ENCODE measurements at places on chromosomes 1 and 21.
A peak's percentile ranks its signal among the peaks of the same experiment; 100 is the strongest.

- DNase-seq, result no peak
Observed at GRCh38 chr1:116208136-116208535, 96.9 kb downstream of the MAB21L3 start.

GRCh38 chr1:192927496-192927895, 118.7 kb downstream of the RGS2 start:
- no peak for DNase-seq

DNA sequence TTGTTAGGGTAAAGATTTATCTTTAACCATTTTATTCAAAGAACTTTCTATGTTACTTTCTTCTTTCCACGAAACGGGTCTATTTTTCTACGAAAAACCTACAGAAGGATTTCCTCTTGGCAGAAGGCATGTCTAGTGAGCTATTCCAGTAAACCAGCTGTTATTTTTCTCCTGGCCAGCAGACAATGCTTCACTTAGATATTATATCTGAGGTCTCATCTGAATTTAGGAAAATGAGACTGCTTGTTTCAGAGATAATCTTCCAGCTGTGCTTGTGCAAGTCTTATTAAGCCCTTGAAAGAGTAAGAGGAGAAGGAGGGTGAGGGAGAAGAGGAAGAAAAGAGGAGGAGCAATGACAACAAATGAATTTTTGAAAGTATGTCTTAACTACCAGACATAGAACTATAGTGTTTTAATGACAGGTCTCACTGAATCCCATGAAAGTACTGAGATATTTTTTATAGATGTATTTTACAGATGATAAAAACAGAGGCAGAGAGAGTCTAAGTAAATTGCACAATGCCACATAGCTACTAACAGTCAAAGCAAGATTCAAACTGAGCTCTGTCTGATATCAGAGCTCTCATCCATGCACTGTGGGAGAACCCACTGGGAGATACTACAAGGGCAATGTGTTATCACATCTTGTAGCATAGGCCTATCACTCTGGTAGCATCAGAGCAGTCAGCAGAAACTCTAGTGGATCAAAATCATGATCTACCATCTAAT, 54.6 kb upstream of the SAMSN1 start:
- DNase-seq, result no peak

DNA sequence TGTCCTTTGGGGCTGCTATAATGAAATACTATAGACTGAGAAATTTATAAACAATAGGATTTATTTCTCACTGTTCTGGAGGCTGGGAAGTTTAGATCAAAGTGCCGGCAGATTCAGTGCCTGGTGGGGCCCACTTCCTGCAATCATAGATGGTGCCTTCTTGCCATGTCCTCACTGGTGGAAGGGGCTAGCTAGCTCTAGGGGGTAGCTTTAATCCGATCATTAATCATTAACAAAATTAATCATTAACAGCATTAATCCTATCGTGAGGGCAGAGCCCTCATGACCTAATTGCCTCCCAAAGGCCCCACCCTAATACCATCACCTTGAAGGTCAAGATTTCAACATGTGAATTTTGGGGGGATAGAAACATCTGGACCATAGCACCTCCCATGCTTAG, 124.3 kb downstream of the TRABD2B start:
- no peak for DNase-seq

GRCh38 chr21:42614396-42614795, 39.0 kb upstream of the PDE9A start:
- peak; percentile 72 for DNase-seq

DNA sequence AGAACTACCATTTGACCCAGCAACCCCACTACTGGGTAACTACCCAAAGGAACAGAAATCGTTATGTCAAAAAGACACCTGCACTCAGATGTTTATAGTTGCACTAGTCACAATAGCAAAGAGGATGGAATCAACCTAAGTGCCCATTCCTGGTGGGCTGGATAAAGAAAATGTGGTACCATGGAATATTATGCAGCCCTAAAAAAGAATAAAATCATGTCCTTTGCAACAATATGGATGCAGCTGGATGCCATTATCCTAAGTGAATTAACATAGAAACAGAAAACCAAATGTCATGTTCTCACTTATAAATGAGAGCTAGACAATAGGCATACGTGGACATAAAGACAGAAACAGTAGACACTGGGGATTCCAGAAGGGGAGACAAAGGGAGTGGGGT, 32.5 kb upstream of the IRF2BP2 start:
- DNase-seq, result no peak

- DNase-seq, result no peak
Observed at GRCh38 chr1:21339356-21340229, 49.3 kb upstream of the ECE1 start.

GRCh38 chr1:187715483-187715882, 886.7 kb downstream of the PLA2G4A start:
- DNase-seq, result no peak

DNA sequence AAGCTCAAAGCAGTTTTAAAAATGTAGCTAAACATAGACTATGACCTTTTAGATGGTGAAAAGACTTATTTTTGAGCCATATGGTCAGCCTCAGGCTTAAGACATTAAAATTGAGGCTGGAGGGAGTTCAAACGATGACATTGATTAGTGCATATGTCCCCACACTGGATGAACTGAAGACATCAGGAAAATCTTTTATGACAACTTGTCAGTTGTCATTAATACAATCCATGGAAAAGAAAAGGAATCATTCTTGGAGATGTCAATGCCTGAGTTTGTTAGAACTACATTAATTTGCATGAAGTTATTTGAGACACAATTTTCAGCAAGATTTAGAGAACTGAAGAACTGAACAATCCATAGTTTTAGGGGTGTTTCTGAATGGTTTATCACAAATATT, 349.9 kb downstream of the COL11A1 start:
- DNase-seq, result no peak

DNA sequence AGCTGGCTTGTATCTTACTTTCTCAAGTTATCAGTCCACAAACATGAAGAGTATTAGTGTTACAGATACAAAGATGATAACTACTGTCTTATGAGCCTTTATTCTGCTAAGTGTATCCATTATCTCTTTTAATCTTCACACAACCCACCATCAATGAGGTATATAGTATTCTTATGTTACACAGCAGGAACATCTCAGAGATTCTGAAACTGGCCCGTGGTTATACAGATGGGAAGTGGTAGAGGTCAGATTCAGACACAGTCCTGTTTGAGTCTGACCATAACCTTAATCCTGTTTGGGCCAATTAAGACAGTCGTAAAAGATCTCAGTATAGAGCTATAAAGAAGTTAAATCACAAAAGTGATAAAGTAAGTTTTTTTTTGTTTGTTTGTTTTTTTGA, 5.1 kb upstream of the TMEM269 start:
- no peak for DNase-seq

DNA sequence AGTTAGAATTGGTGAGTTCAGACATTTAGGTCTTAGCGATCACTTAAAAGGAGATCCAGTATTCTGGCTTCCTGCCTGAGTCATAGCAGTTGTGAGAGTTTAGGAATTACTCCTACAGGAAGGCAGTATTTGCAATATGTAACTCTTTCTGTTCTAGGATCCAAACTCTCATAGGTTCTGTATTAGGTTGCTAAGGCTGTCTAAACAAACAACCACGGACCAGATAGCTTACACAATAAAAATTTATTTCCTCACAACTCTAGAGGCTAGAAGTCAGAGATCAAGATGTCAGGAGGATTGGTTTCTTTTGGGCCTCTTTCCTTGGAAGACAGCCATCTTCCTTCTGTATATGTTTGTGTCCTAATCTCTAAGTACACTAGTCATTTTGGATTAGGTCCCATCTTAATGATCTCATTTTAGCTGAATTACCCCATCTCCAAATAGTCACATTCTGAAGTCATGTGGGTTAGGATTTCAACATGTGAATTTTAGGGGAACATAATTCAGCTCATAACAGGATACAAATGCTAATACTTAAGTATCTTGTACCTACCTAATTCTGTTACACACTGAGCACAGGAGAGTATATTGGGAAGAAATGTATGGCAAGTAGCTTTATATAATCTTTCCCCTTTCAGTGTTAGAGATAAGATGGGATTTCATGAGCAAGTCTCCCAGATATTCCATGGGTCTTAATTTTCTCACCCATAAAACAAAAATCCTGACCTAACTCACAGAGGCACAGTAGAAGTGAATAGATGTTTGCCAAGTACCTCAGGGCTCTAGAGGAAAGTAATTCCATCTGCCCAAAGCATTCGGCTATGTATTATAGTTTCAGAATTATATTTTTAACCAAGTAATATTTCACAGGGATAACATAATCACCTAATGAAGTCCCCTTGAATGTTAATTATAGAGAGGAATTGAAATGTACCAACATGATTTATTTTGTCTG, 144.4 kb downstream of the PTBP2 start:
- no peak for DNase-seq

DNA sequence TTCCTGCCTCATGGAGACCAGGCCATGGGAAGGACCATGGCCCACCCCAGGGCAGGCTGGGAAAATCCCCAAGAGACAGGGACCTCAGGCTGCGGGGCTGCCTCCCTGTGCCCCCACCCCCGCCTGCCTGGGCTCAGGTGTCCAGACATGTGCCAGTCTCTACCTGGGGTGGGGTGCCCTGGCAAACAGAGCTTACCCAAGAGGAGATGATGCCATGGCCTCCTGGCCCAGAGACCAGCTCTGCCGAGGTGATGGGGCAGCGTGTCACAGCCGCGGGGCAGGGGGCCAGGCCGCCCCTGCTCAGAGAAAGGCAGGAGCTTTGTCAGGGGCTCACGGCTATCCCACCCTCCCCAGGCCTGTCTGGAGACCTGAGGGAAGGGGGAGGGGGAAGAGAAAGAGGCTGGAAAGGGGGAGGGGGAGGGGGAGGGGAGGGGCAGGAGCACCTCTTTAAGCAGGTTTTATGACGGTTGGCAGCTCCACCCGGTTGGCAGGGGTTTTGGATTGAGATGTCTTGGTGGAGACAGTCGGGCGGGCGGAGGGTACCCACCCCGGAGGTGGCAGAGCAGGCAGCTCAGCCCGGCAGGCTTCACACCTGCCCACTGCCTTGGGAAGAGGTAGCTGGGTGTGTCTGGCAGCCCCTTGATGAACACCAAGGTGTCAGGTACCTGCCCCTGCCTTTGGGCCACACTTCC, 101.5 kb upstream of the IFFO2 start:
- no peak for DNase-seq

- DNase-seq, result no peak
Observed at GRCh38 chr1:8754247-8754650, 63.2 kb downstream of the RERE start.

GRCh38 chr1:208235982-208236761, 8.0 kb downstream of the PLXNA2 start:
- DNase-seq, result peak; percentile 19

GRCh38 chr1:118123116-118123839, 61.8 kb downstream of the SPAG17 start:
- DNase-seq, result no peak

DNA sequence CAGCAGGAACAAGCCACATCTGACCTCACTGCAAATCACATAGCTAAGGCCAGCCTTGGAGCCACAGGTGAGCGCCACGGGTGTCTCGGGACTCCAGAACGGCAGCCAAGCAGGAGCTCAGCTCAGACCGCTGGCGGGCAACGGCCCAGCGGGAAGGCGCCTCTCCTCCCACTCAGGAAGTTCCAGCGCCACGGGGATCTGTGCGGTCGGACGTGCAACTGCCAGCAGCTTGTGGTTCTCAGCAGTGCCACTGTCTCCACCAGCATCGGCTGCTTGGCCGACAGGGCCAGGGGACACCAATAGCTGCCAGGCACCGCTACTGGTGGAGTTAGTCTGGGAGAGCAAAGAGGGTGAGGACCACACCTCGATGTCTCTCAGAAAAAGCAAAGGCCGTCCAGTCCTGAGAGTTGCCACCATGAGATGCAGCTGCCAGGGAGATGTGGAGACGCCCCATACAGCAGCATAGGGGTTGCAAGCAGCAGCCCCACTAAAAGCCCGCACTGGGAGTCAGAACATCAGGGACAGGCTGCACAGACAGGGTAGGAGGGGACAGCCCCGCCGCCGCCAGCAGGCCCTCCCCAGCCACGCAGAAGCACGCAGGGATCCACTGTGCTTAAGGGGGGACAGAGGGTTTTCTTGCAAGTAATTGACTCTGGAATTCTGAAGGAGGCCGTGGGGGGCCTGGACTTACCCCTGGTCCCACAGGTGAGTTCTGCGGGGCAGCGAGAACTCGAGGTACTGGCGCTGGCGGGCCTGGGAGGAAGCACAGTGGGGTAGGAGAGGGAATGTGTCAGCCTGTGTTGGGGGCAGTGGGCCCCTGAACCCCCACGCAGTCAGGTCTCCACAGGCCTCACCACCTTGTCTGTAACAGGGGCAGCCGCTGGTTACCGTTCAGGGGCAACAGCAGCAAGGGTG, 83.5 kb downstream of the NPHP4 start:
- DNase-seq, result no peak

- no peak for DNase-seq
Observed at GRCh38 chr1:212497553-212497952, 64.8 kb downstream of the NENF start.

GRCh38 chr1:157146244-157146643, 8.0 kb upstream of the ETV3 start:
- no peak for DNase-seq

- DNase-seq, result no peak
Observed at GRCh38 chr1:181133969-181134418, 45.5 kb downstream of the IER5 start.

GRCh38 chr1:215022741-215023141, 59.8 kb upstream of the KCNK2 start:
- no peak for DNase-seq

DNA sequence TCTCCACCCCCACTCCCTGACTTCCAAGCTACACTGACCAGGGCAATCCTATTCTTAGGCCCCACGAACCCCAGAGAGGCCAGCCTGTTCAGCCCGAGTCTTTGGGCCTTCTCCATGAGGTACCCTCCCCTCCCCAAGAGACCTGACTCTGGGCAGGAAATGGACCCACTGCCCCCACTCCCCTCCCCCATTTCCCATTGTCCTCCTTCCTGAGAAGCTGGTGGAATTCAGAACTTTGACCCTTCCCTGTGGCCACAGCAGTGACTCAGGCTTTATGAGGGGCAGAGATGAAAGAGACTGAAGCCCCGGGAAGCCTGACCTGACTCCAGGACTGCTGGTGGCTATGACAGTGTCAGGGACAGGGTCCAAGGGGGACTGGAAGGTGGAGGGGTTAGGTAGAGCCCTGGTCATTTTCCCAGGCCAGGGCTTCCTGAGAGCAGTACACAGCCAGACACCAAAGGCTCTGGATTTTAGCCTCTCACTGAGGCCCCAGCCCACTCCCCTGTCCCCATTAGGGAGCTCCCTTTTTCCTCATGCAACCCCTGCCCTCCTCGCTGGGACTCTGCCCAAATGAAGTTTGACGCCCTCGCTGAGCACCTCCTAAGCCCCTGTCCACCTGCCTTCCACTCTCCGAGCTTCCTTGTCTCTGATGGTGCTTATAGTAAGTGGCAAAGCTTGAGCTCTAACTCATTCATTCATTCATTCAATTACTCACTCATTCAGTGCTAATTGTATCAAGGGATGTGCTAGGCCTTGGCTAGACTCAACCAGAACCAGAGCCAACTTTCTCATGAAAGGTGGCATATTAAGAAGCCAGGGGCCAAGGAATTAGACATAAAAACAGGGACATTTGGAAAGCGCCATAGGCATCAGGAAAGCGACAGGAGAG, 3.0 kb downstream of the CRYBG2 start:
- DNase-seq, result no peak

DNA sequence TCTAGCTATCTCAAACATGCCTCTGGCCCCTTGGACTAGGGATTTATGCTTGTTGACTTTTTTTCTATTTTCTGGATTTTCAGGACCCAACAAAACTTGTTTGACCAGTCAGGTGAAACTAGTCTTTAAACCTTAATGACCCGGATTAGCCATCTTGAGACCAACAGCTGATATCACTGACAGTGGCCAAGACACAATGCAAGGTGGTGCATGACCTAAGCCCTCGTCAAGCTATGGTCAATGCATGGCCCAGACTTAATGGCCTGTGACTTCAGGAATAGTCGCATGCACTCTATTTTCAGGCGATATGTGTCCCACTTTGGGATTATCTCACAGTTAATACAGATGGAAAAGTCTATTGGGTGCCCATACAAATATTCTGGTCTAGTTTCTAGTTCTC, 190.4 kb downstream of the ZBTB18 start:
- no peak for DNase-seq

All from activated CD4-positive, alpha-beta T cell treated with anti-CD3 and anti-CD28 coated beads for 36 hours (primary cell).